A549 treated with CpdA at 1 μM for 4 hours (cell line): ENCODE measurements at places on chromosomes 12 and 14. TPM values are rescaled to one million over a fixed set of nuclear protein-coding genes. Genes with fewer than 3 reads are reported as not detected.

RTL1 gene
- 0.23 to 0.35 TPM (median 0.31 TPM) in 5 replicates for total RNA-seq

PTPN21 gene
- 8.1 to 8.9 TPM (median 8.5 TPM) in 5 replicates for total RNA-seq

NFATC4 gene
- 0.07 to 0.40 TPM (median 0.22 TPM) in 5 replicates for total RNA-seq

ESR2 gene
- 0.09 to 0.12 TPM (median 0.09 TPM) in 3 of 5 replicates, not detected in the others for total RNA-seq

CLEC4C gene
- not detected in 5 replicates for total RNA-seq

HSPB8 gene
- 13.1 to 21.0 TPM (median 15.4 TPM) in 5 replicates for total RNA-seq

GPHB5 gene
- total RNA-seq = not detected in 5 replicates

PDZRN4 gene
- total RNA-seq = not detected in 5 replicates

ANKS1B gene
- total RNA-seq = 0.24 to 0.63 TPM (median 0.47 TPM) in 5 replicates

C14orf132 gene
- total RNA-seq = 4.3 to 5.5 TPM (median 5.1 TPM) in 5 replicates

KRT82 gene
- not detected in 5 replicates for total RNA-seq

KLRC2 gene
- total RNA-seq = 1.0 to 2.2 TPM (median 1.4 TPM) in 5 replicates

MGAT2 gene
- total RNA-seq = 49.4 to 52.0 TPM (median 50.0 TPM) in 5 replicates

DTX3 gene
- total RNA-seq = 14.4 to 21.2 TPM (median 18.1 TPM) in 5 replicates

SLC16A7 gene
- 0.10 to 0.27 TPM (median 0.22 TPM) in 5 replicates for total RNA-seq

EAPP gene
- 37.4 to 52.3 TPM (median 39.0 TPM) in 5 replicates for total RNA-seq

GCH1 gene
- total RNA-seq = 3.5 to 3.8 TPM (median 3.7 TPM) in 5 replicates

GUCY2C gene
- 0.01 TPM in 1 of 5 replicates, not detected in the others for total RNA-seq

PXN gene
- 157 to 195 TPM (median 164 TPM) in 5 replicates for total RNA-seq

KCNH3 gene
- 2.4 to 3.0 TPM (median 2.9 TPM) in 5 replicates for total RNA-seq

SPIC gene
- total RNA-seq = not detected in 5 replicates

ENDOU gene
- not detected in 5 replicates for total RNA-seq

WASHC3 gene
- 29.3 to 36.8 TPM (median 32.6 TPM) in 5 replicates for total RNA-seq

NUMB gene
- total RNA-seq = 34.8 to 42.7 TPM (median 41.9 TPM) in 5 replicates

NFKBIA gene
- 75.7 to 135 TPM (median 111 TPM) in 5 replicates for total RNA-seq

AQP6 gene
- total RNA-seq = not detected in 5 replicates

DAO gene
- total RNA-seq = not detected in 5 replicates

GZMH gene
- total RNA-seq = not detected in 5 replicates

IFI27 gene
- total RNA-seq = 0.62 to 2.3 TPM (median 0.95 TPM) in 5 replicates

CMKLR1 gene
- total RNA-seq = not detected in 5 replicates

STXBP6 gene
- total RNA-seq = 1.7 to 2.5 TPM (median 2.2 TPM) in 5 replicates

PDE6H gene
- not detected in 5 replicates for total RNA-seq

C14orf39 gene
- total RNA-seq = not detected in 5 replicates

ASPG gene
- total RNA-seq = 0.02 TPM in 1 of 5 replicates, not detected in the others

FAM186B gene
- total RNA-seq = 0.08 to 0.15 TPM (median 0.11 TPM) in 5 replicates

CLEC7A gene
- not detected in 5 replicates for total RNA-seq
